ENCODE measurements at places on chromosomes 3 and 15.

- no peak for DNase-seq
These were observed 48.7 kb downstream of the NUP210 start for GRCh38 chr3:13371100-13372075.

DNA sequence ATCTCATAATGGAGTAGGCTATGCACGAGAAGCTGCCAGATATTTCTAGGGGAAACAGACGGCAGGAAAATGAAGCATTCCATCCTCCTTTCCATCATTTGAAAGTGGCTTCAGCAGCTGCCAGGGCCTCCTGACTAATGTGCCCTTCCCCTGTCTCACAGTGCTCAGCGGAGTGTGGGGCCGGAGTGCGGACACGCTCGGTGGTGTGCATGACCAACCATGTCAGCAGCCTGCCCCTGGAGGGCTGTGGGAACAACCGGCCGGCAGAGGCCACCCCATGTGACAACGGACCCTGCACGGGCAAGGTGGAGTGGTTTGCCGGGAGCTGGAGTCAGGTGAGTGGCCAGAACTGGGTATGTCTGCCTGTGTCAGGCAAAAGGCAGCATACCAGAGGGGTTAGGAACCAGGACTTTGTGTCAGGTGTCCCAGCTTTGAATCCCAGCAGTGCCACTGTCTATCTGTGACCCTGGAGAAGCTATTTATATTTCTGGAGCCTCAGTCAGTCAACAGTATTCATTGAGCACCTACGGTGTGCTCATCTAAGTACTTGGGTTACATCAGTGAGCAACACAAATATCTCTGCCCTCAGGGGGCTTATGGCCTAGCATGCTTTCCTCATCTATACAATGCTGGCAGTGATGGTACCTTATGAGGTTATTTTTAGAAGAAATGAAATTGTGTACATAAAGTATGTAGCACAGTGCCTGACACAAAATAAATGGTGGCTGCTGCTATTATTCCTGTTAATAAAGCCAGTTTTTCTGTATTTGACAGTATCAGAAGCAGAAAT, 52.4 kb upstream of the NR2E3 start:
- DNase-seq, result no peak

- no peak for DNase-seq
These were observed 855.3 kb downstream of the TBL1XR1 start for GRCh38 chr3:176341963-176342362.

- DNase-seq, result no peak
These were observed 52.7 kb downstream of the RAD54L2 start for GRCh38 chr3:51591231-51591630.

GRCh38 chr3:170712798-170713197, 126.9 kb upstream of the SLC7A14 start:
- no peak for DNase-seq

- DNase-seq, result no peak
These were observed 33.6 kb downstream of the ADAMTS17 start for GRCh38 chr15:100308213-100308600.

GRCh38 chr3:194223951-194224350, 88.0 kb downstream of the HES1 start:
- no peak for DNase-seq

DNA sequence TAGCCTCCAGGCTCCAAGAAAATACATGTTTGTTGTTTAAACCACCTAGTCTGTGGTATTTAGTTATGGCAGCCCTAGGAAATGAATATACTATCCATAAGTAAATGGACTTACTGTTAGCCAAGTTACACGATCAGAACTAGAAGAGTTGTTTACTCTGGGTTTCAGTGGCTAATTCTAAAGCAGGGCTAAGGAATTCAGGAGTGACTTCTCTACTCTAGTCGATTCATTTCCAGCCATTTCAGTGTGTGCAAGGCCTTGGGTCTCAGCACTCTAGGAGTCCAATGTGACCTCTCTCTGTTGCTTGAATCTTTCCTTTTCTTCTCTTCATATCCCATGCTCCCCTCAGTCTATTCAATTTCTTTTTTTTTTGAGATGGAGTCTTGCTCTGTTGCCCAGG, 66.7 kb downstream of the BHLHE40 start:
- no peak for DNase-seq

GRCh38 chr15:52480990-52481389, 47.7 kb downstream of the MYO5A start:
- no peak for DNase-seq

- no peak for DNase-seq
These were observed 153.3 kb downstream of the ECT2 start for GRCh38 chr3:172903642-172904320.

GRCh38 chr3:190512666-190513065, 1.2 kb upstream of the IL1RAP start:
- no peak for DNase-seq

GRCh38 chr15:93428807-93429351, 339.9 kb upstream of the RGMA start:
- DNase-seq, result no peak

DNA sequence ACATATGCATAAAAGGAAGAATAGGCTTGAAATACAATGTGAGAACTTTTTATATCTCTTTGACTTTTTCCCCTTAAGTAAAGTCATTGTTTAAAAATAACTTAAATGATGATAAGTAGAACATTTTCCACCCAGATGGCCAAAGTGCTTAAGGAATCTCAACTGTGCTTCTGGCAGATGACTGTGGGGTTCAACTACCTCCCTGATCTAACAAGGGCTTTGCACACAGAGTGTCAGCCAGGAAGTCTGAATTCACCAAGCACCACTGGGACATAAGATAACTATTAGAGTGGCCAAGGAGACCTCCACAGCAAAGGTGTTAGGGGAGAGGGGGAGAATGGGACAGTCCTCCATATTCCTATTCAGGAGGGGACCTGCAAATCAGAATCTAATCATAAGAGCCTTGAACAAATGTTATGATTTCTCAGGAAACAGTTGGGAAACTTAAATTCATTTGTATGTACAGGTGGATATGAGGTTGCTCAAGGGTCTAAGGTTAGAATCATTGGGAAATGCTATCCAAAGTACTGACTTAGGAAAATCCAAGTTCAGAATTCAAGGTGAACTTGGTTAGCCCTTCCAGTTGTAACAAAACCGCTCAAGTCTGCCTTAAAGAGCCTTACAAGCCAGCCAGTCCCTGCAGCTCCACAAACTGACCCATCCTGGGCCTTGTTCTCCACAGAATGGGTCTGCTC, at the start of gene FETUB:
TSS of gene FETUB (plus strand) at position 622 of the 695 bp plus-strand sequence. CDS start at position 684, 62 bp downstream.
- no peak for DNase-seq

GRCh38 chr15:93141371-93141794, 52.4 kb upstream of the RGMA start:
- DNase-seq, result no peak

DNA sequence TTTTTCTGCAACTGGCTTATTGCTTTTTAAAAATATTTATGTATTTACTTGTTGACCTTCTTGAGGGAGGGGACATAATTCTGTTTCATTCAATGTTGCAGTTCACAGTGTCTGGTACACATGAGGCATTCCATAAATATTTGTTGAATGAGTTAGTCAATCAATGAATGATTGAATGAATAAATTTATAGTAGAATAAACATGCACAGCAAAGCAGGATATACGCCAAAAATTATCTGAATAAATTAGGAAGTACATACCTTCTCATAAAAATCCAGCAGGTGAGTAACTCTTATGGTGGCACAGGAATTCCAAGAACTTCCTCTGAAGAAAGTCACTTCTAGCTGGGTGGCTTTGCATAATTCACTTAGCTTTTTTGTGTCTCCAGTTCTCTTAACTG, 469.4 kb upstream of the ATP11B start:
- DNase-seq, result no peak

GRCh38 chr3:113773381-113773780, 26.5 kb downstream of the ATP6V1A start:
- DNase-seq, result no peak

DNA sequence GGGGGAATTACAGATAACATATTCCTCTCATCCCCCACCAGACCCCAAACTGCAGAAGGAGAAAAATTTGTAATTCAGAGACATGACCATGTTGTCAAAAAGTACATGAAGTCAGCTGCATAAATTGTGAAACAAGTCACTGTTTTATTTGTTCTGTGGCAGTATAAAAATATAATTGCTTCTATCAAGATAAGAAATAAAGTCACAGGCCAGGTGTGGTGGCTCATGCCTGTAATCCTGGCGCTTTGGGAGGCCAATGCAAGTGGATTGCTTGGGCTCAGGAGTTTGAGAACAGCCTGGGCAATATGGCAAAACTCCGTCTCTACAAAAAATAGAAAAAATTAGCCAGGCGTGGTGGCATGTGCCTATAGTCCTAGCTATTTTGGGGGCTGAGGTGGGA, 87.7 kb upstream of the DPH6 start:
- no peak for DNase-seq

- DNase-seq, result no peak
These were observed 25.0 kb upstream of the GPR160 start for GRCh38 chr3:170012683-170013400.

DNA sequence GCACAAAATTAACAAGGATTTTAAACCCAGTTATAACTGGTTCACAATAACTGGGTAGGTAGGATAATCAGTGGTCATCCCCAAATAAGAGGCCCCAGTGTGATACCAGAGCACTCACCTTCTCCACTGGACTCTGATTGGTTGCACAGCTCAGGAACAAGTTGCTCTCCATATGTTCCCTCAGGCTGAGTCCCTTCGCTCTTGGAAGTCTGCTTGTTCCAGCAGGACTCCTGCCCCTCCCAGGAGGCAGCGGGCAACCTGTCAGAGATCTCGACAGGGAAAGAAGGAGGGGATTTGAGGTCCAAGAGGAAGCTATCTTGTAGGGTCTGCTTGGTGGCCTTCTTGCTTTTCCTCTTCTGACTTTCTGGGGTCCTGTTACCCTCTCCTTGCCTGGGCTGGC, 51.6 kb upstream of the HEG1 start:
- DNase-seq, result no peak

- no peak for DNase-seq
These were observed 130.8 kb upstream of the TSPAN3 start for GRCh38 chr15:77201665-77202064.

DNA sequence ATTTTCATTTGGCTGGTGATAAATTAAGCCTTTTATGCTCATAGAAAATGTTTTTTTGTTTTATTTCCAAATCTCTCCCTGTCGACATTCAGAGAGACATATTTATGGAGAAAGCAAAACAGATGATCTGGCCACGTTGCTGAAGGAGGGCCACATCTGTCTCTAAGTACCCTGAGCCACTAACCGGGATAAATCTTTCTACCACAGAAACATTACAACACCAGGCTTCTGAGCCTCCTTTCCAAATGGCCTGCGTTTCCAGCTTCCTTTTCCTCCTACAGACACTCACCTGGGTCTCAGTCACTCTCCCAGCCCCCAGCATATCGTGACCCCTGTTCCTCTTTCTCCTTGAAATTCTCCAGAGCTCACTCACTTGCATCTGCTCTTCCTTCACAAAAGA, 161.0 kb downstream of the ARRDC4 start:
- DNase-seq, result no peak

Data from stimulated activated naive CD8-positive, alpha-beta T cell treated with anti-CD3 and anti-CD28 coated beads, Interleukin-15, amount 100 ng/mL, for 72 hours (primary cell).